ENCODE measurements at places on chromosomes 16 and 17.

- no peak for ATAC-seq
Measured at GRCh38 chr16:5002699-5003143, 31.0 kb downstream of the NAGPA start.

GRCh38 chr17:66627985-66628384 is 206.9 kb upstream of the CACNG5 start:
- ATAC-seq: no peak

GRCh38 chr16:86786994-86787393 is 208.6 kb downstream of the FOXL1 start:
- no peak for ATAC-seq

DNA sequence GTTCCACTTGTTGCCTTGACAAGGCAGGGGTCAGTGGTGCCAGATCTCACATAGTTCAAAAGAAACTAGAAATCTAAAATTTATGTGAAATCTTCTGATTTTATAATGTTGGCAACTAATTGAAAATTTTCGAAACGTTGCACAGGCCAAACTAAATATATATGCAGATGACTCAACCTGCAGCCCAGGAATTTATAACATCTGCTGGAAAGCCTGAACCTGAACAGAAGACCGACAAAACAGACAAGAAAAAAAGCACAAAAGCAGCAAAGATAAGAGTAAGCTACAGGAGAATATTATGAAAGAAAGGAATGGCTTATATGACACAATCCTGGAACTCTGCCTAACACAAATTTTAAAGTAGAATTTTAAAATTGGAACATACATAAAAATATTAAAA is 207.6 kb downstream of the CEP112 start:
- ATAC-seq: no peak

GRCh38 chr16:70710422-70711210 is 24.8 kb upstream of the MTSS2 start:
- no peak for ATAC-seq

- ATAC-seq: peak; percentile 57
Measured at GRCh38 chr17:77613218-77613617, 345.3 kb upstream of the TNRC6C start.

DNA sequence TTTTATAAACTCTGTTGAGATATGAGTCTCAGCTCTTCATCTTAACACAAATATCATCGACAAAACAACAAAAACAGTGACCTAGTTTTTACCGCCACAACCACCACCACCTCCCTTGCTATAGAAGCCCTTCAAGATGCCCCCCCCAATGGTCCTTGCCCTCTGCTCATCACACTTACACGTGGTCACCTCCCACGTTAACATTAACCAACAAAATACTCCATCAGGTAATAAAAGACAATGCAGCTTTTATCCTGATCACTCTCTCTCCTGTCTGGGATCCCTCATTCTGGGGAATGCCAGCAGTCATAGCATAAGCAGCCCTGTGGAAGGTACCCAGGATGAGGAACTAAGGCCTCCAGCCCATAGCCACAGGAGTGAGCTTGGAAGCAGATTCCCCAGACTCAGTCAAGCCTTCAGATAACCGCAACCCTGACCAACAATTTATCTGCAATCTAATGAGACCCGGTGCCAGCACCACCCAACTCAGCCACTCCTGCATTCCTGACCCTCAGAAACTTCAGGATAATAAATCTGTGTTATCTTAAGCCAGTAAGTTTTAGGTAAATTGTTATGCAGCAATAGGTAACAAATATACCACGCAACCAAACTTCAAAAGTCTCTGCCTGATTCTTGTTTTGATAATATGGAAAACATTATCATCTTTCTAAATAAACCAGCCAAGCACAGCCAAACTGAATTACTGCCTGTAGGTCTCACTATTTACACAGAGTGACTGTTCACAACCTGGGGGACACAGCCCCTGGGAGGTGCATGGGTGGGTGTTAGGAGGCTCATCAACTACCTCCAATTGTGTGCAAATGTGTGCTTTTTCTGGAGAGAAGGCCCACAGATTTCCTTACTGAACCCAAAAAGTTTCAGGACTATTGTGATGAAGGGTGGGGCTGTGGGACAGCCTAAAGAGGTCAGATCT is 6.1 kb downstream of the PECAM1 start:
- ATAC-seq: no peak

DNA sequence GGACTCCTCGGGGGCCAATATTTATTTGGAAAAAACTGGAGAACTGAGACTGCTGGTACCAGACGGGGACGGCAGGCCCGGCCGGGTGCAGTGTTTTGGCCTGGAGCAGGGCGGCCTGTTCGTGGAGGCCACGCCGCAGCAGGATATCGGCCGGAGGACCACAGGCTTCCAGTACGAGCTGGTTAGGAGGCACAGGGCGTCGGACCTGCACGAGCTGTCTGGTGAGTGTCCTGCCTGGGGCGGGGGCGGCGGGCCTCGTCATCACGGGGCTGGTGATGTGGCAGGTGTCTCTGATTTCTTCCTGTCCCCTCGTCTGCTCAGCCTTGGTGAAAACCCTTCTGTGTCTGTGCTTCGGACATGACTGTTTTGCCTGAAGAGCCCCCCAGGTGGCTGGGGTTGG is 5.7 kb downstream of the METRNL start:
- no peak for ATAC-seq

DNA sequence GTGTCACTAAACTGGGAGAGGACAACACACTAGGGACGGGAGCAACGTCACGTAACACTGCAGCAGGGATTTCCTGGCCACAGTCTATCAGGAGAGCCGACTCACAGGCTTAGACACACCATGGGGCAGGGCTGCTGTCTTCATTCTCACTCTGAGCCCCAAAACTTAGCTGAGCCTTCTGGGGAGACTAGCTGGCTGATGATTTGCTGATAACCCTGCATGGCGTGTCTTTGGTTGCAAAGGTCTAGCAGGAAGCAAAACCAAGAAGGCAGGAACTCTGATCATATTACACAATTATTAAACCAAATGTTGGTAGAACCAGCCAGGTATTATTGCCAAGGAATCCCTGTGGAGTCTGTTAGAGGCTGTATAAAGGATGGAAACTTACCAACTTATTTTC is 345.0 kb downstream of the SLC39A11 start:
- ATAC-seq: no peak

DNA sequence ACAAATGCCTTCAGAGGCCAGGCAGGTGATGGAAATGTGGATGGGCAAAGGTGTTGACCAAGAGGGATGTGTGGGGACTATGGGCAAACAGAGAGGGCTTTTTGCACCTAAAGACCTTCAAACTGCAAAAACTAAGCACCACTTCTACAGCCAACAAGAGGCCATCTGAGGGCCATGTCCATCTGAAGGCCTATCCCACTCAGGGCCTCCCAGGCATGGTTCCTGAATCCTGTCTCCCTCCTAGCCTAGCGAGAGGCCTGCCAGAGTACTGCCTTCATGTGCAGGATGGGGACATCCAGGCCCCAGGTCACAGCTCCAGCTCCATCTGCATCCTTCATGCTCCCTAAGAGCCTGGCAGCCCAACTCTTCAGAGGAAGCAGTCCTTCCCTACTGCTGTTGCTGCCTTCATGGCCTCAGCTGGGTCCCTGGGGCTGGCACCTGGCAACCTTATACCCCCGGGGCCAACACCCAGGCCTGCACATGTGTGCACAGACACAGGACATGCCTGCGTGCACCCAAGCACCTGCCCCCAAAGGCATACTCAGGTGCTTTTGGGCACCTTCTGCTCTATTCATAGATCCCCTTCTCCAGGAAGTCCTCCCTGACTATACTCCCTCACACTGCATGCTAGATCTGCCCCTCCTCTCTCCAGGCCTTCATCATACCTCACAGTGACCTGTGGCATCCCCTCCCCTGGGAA is 95.2 kb downstream of the C16orf78 start:
- ATAC-seq: no peak

DNA sequence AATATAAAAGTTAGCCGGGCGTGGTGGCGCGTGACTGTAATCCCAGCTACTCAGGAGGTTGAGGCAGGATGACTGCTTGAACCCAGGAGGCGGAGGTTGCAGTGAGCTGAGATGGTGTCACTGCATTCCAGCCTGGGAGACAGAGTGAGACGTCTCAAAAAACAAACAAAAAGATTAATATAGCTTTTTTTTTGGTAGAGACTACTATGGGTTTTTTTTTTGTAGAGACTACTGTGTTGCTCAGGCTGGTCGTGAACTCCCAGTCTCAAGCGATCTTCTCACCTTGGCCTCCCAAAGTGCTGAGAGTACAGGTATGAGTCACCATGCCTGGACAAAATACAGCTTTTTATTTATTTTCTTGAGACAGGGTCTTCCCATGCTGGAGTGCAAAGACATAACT is 20.2 kb downstream of the ZNRF1 start:
- ATAC-seq: no peak

GRCh38 chr16:28131181-28131580 is 67.7 kb upstream of the GSG1L start:
- ATAC-seq: no peak

- ATAC-seq: no peak
Measured at GRCh38 chr16:83715217-83715920, 92.4 kb upstream of the HSBP1 start.

GRCh38 chr17:36611345-36612072 is 10.1 kb downstream of the MRM1 start:
- no peak for ATAC-seq

DNA sequence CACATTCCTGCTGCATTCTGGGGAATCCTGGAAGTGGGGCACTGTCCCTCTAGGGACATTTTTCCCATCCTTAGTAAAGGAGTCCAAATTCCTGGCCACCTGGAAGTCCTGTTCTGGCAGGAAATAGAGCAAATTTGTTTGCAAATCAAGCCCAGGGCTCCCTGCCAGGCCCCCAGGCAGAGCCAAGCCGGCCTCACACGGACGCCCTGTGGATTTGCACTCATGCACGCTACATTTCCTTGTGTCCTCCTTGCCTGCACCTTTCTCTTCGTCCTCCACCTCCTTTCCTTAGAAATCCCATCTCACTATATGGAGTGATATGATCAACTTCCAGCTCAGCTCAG is 7.0 kb upstream of the CALB2 start:
- no peak for ATAC-seq

DNA sequence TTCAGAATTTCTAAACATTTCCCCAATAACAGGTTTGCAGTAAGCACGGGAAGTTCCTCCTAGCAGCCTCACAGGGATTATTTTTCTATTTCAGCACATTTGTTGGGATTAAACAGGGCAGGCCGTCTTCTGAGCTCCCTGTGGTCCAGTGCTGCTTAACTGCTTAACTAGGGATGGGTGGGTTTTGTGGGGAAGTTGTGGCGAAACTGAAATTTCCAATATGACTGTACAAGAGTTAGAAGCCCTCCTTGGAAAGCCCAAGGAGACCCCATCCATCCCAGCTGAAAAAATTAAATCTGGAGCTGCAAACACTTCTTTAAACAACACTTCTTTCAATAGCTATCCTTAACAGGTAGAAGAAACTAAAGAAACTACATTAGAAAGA is 22.2 kb downstream of the FAM117A start:
- ATAC-seq: no peak

- ATAC-seq: no peak
Measured at GRCh38 chr17:44001461-44001920, 2.9 kb upstream of the NAGS start.

DNA sequence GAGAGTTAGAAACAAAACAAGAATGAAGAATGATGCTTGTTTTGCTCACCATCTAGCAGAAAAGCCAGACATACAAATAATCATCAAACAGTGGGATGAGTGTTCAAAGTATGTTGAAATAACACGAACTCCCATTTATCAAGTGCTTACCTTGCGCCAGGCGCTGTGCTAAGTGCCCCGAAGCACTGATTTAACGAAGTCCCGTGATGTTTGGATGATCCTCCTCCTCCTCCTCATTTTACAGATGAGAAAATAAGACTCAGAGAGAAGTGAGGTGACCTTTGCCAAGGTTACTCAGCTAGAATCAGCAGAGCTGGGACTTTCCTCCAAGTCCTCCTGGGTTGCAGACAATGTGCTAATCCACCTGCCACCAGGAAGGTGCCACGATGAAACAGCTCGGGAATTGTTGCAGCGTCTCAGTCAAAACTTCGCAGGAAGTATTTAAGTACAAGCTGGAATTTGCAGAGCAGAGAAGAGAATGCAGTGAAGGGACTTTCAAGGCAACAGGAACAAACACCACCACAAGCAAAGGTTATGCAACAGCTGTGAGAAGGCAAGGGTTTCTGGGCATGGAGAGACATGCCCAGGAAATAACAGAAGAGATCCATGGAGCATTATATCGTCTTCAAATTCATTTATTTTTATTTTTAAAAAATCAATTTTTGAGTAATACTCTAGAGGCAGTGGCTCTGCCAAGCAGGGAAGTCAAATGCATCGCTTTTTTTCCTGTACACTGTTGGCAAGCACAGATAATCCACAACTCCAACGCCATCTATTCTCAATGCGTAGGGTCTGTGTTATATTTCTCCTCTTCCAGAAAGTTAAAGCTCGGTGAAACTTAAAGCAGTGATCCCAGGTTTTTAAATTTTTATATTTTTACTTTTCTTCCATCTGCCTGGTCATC is 11.1 kb downstream of the PRCD start:
- no peak for ATAC-seq

- ATAC-seq: no peak
Measured at GRCh38 chr17:76816590-76817135, 51.5 kb upstream of the MGAT5B start.

DNA sequence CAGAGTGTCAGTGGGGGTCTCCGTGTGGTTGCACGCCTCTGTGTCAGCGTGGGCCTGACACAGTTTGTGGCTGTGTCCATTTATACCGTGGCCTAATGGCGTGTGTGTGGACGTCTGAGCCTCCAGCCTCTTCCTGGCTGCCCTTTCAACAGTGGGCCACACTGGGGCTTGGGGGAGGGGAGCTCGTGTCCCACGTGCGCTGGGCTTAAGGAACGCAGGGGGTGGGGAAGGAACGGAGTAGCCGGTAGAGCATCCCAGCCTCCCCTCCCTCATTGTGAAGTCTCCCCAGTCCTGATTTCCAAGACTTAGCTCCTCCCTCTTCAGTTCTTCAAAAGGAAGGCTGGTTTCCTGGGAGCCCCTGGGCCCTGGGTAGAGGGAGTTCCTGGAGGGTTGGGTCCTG is 9.5 kb upstream of the HES7 start:
- ATAC-seq: no peak

DNA sequence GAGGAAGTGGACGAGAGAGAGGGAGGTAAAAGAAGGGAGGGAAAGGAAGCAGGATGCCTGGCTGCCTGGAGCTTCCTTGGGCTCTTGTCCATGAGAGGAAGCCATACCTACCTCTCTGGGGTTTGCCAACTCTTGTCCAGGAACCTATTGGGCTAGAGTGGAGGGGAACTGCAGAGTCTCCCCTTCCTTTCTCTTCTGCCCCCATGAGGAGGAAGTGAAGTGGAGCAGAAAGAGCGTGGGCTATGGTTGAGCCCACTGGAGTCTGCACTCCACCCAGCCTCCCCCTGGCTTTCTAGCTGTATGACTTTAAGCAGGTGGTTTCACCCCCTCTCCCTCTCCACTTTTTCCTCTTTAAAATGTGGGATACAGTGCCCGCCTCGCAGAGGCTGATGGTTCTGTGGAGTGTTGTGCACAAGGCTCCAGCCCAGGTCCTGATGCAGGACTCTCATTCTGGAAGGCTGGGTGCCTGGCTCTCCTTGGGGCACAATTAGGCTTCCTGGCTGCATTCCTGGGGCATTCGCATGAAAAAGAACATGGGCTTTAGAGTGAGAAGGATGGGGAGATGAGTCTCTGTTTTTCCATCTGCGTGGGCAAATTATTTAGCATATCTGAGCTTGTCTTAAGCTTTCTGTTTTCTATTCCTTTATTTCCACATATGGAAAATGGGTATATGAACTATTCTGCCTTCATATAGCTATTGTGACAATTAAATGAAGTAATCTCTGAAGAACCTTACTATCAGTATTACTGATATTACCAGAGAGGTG is 40.7 kb downstream of the HLF start:
- no peak for ATAC-seq
